ENCODE measurements at places on chromosomes 5 and 9.

- no peak for DNase-seq
Measured at GRCh38 chr5:55540525-55540924, 5.8 kb upstream of the PLPP1 start.

GRCh38 chr5:168438349-168438748 lies 47.9 kb upstream of the RARS1 start:
- no peak for DNase-seq

- DNase-seq = no peak
Measured at GRCh38 chr9:79610791-79611614, 39.2 kb downstream of the TLE4 start.

DNA sequence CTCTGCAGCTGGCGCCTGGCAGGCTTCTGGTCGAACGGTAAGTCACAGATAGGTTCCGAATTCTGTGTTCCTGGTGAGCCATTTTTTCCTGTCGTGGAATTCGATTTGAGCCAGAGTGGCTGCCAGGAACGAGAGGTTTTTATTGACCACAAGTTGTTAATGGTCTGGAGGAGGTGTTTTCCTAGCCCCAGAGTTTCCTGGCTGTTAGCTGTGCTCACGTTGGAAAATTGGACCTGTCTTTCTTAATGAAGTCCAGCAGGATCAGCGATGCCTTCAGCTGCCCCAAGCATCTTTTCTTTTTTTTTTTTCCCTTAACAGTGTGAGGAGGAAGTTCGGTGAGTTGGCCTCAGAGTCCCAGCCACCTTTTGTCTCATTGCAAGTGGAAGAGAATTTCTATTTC lies 62.9 kb downstream of the COL5A1 start:
- no peak for DNase-seq

GRCh38 chr9:87850391-87850790 lies 32.3 kb upstream of the SPATA31E1 start:
- DNase-seq = no peak

GRCh38 chr9:36450110-36450732 lies 50.2 kb upstream of the RNF38 start:
- no peak for DNase-seq

DNA sequence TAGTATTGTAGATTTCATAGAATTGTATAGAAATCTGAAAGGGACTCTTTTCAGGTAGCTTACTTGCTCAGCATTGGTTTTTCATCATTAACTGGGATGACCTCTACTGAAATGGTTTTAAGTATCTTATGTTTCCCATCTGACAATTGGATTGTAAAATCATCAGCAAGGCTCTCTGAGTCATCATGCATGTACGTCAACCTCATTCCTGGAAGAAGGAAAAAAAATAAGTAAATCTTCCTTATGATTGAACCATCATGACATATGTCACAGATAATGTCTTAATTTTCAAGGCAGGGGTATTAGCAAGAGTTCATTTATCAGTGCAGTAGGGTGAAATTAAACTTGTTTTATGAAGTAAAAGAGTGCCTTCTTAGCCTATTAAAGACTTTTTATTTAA lies 74.9 kb upstream of the CER1 start:
- DNase-seq = no peak

GRCh38 chr5:112848116-112848811 lies 12.8 kb upstream of the SRP19 start:
- no peak for DNase-seq

DNA sequence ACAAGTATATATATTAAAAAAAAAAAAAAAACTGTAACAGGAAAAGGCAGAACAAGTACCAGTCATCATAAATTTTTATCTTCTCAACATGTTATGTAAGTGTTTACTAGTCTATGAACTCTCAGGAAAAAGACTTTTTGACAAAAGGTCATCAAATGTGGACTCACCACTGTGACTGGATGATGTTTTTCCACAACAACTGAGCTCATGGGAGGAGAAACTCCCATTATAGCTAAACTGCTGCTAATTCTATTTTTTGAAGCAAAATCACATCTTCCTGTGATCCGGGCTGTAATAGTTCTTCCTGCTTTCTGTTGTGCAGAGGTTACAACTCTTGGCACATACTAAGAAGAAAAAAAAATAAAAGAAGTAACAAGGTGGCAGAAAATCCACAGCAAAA lies 39.6 kb downstream of the POC5 start:
- DNase-seq = no peak
